ENCODE measurements at places on chromosomes 16 and 17. TPM values are rescaled to one million over a fixed set of nuclear protein-coding genes. Genes with fewer than 3 reads are reported as not detected.

The CCL3 gene
- 222 TPM for total RNA-seq

DNA sequence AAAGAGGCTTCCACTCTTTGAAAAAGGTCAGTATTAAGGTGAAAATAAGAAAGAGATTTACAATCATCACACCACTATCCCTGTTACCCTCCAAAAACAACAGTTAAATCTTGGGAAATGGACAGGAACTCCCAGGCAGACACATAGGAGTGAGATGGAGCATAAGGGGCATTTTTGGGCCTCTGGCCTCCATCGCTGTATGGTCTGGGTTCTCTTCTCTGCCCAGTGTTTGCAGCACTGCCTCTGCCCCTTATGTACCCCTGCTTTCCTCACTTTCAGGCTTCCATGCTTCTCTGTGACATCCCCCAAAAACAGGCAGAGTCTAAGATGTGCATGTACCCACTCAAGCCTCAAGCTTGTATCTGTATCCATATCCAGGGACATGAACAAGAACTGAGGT, 630 bp upstream of the HOXB2 start:
- H3K27me3 ChIP-seq, result peaks cover 1% of the 10 kb centered on the region
- H3K27ac ChIP-seq, result peak overlapping the region; percentile 43
- peaks cover 43% of the 10 kb centered on the region for H3K4me1 ChIP-seq
- H3K36me3 ChIP-seq, result peaks cover 19% of the 10 kb centered on the region

DNA sequence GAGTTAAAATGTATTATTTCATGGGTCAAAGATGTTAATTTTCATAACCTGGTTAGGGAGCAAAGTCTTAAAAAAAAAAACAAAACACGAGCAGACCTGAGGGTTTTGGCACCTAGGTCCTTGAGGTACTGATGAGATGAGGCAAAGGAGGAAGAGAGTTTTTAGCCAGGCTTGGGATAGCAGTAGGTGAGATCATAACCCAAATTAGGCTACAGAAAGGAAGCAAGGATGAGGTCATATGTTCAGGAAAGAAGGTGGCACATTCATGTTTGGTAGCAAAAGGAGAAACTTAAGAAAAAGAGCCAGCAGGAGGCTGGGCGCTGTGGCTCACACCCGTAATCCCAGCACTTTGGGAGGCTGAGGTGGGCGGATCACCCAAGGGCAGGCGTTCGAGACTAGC, 2.8 kb downstream of the ATXN1L start:
- H3K27ac ChIP-seq, result no peak overlapping the region
- peaks cover 40% of the 10 kb centered on the region for H3K36me3 ChIP-seq
- H3K27me3 ChIP-seq, result no peaks in the 10 kb centered on the region

The SLC38A8 gene
- total RNA-seq, result not detected

The GFOD2 gene
- 18.3 TPM for total RNA-seq

DNA sequence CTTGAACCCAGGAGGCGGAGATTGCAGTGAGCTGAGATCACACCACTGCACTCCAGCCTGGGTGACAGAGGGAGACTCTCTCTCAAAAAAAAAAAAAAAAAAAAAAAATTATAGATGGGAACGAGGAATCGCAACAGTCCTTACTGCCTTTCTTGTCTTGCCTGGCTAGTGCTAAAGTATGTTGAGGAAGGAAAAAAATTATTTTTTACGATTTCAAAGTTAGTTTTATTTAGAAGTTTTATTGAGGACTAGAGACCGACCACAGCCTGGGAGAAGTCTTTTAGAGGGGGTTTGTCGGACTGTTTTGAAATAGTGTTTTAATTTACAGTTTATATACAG, 15.8 kb upstream of the DNAH17 start:
- peaks cover 21% of the 10 kb centered on the region for H3K4me1 ChIP-seq
- H3K27ac ChIP-seq, result no peak overlapping the region
- H3K4me3 ChIP-seq, result no peak overlapping the region
- DNase-seq, result no peak
- no peaks in the 10 kb centered on the region for H3K36me3 ChIP-seq
- H3K27me3 ChIP-seq, result no peaks in the 10 kb centered on the region

- peaks cover 30% of the 10 kb centered on the region for H3K27me3 ChIP-seq
- H3K36me3 ChIP-seq, result no peaks in the 10 kb centered on the region
- H3K4me3 ChIP-seq, result no peak within 1 kb of the TSS
- peaks cover 5% of the 10 kb centered on the region for H3K4me1 ChIP-seq
Measured at GRCh38 chr16:280552-280951, at the start of gene ARHGDIG. ARHGDIG (plus strand) TSS chr16:280591; CDS start chr16:280681, 90 bp downstream.

The GOT2 gene
- 123 TPM for total RNA-seq

GRCh38 chr16:69150146-69150865, 17.9 kb downstream of the UTP4 start:
- peaks cover 61% of the 10 kb centered on the region for H3K36me3 ChIP-seq
- peaks cover 8% of the 10 kb centered on the region for H3K4me1 ChIP-seq

GRCh38 chr17:76716146-76716838, 5.5 kb upstream of the MXRA7 start:
- DNase-seq, result peak; percentile 35
- no peaks in the 10 kb centered on the region for H3K27me3 ChIP-seq
- H3K4me1 ChIP-seq, result peaks cover 29% of the 10 kb centered on the region
- peak overlapping the region; percentile 22 for H3K4me3 ChIP-seq

The DNASE1L2 gene
- total RNA-seq, result 2.2 TPM

The CHST5 gene
- total RNA-seq, result not detected

DNA sequence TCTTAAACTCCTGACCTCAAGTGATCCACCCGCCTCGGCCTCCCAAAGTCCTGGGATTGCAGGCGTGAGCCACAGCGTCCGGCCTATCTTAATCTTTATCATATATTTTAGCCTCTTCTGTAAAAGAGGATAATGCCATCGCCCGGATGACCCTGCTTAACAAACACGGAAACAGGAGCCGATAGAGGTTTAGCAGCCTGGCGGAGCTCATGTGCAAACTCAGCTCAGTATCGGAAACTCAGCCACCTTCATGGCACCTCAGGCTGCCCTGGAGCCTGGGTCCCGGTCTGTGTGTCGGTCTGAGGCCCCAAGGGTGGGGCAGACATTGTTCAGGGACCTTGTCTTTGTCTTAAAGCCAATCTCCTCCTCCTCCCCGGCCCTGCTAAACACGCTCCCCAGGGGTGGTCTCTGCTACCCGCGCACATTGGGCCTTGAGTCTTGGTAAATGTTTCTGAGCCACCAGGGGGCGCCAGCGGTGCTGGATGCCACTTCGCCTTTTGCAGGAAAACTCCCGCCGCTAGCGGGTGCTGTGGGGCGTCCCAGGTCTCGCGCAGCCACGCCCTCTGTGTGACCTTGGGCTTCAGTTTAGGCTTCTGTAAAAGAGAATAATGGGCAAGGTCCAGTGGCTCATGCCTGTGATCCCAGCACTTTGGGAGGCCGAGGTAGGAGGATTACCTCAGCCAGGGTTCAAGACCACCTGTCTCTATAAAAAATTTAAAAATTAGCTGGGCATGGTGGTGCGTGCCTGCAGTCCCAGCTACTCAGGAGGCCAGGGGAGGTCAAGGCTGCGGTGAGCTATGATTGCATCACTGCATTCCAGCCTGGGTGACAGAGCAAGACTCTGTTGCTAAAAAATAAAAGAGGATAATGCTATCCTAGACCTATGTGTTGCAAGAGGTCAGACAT, 2.7 kb downstream of the CETP start:
- H3K4me3 ChIP-seq, result no peak overlapping the region
- DNase-seq, result peak; percentile 89
- H3K27ac ChIP-seq, result peak overlapping the region; percentile 36
- H3K36me3 ChIP-seq, result no peaks in the 10 kb centered on the region

DNA sequence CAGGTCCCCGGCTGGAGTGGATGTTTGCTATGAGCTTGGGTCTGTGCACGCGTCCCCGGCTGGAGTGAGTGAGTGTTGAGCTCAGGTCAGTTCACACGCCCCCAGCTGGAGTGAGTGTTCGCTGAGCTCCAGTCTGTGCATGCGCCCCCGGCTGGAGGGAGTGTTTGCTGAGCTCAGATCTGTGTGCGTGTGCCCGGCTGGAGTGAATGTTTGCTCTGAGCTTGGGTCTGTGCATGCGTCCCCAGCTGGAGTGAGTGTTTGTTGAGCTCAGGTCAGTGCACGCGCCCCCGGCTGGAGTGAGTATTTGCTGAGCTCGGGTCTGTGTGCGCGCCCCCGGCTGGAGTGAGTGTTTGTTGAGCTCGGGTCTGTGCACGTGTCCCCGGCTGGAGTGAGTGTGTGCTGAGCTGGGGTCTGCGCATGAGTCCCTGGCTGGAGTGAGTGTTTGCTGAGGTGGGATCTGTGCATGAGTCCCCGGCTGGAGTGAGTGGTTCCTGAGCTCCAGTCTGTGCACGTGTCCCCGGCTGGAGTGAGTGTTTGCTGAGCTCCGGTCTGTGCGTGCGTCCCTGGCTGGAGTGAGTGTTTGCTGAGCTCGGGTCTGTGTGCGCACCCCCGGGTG, 284.2 kb downstream of the SNX29 start:
- no peak for DNase-seq
- no peaks in the 10 kb centered on the region for H3K27me3 ChIP-seq
- no peak overlapping the region for H3K27ac ChIP-seq

The RDM1 gene
- 4.5 TPM for total RNA-seq

GRCh38 chr16:180681-181564, 664 bp downstream of the HBQ1 start:
- no peaks in the 10 kb centered on the region for H3K4me1 ChIP-seq
- H3K27ac ChIP-seq, result no peak overlapping the region
- peak; percentile 13 for DNase-seq
- H3K4me3 ChIP-seq, result peak overlapping the region; percentile 33

- H3K36me3 ChIP-seq, result peaks cover 69% of the 10 kb centered on the region
- H3K27ac ChIP-seq, result no peak overlapping the region
- no peak for DNase-seq
- H3K4me1 ChIP-seq, result peaks cover 51% of the 10 kb centered on the region
- H3K27me3 ChIP-seq, result no peaks in the 10 kb centered on the region
Measured at GRCh38 chr17:57288040-57288772, 31.9 kb downstream of the MSI2 start.

DNA sequence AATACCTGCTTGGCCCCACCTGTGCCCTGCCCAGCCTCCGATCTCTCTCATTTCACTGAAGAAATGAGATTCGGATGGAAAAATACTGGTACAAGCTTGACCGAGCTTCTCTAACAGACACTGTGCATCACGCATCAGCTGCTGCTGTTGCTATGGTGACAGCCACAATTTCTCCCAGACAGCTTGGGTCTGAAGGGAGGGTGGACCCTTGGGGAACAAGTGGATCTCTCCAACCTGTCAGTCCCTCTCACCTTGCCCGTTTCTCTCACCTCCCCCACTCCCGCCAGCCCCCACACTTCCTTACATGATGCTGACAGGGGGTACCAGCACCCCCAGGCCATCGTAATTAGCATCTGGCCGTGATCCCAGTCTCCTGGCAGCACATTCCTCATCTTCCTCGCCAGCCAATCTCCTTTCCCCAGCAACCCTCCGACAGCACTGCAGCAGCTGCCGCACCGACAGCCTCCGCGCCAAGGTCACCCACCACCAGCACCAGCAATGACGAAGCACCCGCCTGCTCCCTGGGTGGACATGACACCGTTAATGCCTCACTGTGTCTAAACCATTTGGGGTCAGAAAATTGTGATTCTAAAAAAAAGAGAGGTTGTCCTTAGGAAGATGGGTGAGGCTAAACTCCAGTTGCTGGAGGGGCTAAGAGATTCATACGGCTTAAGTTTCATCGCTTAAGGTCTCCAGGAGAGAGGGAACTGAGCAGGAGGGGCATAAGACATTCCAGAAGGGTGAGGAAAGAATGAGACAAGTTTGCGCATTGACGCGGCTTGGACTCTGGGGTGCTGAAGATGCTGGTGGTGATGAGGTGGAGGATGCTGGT, 58.6 kb upstream of the TNRC6A start:
- no peaks in the 10 kb centered on the region for H3K36me3 ChIP-seq
- no peaks in the 10 kb centered on the region for H3K27me3 ChIP-seq
- H3K4me1 ChIP-seq, result peaks cover 17% of the 10 kb centered on the region
- H3K4me3 ChIP-seq, result no peak overlapping the region
